ENCODE measurements at places on chromosomes 16 and 17. TPM values are rescaled to one million over a fixed set of nuclear protein-coding genes. Genes with fewer than 3 reads are reported as not detected.

DNA sequence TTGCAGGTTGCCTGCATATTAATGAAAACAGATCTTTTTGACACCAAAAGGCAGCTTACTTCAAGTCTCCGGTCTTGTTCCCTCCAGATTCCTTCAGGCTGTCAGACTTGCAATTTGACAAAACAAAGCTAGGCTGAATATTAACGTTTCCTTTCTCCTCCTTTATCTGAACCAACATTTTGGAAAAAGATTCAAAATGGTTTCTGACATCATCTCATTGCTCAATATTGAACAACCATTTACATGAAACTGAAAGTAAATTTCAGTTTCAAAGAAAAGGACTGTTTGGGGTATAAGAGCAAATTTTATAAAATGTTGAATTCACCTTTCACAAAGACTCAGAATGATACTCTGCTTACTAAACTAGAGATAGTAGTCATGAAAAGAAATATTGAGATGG is 521.8 kb downstream of the KCNJ2 start:
- no peak for DNase-seq

- DNase-seq, result peak; percentile 9
These were observed 27.8 kb upstream of the INTS2 start for GRCh38 chr17:61955619-61956018.

- no peak for DNase-seq
These were observed 30.8 kb downstream of the B9D1 start for GRCh38 chr17:19331543-19332245.

- no peak for DNase-seq
These were observed 11.5 kb upstream of the ZNF747 start for GRCh38 chr16:30546115-30546514.

- DNase-seq, result peak; percentile 97
These were observed 4.7 kb upstream of the CDH15 start for GRCh38 chr16:89166696-89167424.

GRCh38 chr17:67625971-67626370 is 91.8 kb upstream of the NOL11 start:
- no peak for DNase-seq

DNA sequence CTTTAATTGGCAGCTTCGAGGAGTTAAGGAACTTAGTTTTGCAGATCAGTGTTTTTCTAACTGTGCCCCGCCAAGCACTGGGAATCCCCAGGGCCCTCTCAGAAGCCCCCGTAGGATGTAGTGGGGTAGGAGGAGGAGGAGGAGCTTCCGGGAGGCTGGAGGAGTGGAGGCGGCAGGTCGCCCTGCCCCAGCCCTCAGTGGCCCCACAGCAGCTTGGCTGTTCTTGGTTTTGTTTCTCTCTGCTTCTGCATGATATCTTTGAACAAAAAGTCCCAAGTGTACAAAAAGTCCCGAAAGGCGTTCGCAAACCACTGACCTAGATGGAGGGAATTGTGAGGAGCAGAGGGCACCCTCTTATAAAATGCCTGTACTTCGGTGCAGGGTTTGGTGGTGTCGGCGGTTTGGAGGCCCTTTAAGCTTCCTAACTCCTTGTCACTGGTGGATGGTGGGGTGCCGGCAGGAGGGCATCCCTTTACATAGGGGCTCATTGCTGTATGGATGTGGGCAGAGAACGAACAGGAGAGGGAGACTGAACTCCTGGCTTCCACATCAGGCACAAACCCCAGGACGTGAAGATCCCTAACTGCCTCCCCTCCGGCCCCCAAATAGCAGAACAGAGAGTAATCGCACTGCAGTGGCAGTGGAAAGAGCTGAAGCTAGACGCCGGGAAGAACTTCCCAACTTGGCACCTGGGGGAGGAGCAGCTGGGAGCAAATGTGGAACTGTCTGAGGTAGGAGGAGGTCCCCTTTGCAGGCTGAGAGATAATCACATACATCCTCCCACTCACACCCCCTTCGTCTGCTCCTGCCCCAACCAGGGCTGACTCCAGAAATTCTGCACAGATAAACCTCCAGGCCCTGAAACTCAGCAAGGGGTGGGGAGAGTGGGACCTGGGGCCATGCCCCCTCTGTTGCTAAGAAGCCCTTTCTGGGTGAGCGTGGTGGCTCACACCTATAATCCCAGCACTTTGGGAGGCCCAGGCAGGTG is 20.1 kb downstream of the EPOP start:
- no peak for DNase-seq

DNA sequence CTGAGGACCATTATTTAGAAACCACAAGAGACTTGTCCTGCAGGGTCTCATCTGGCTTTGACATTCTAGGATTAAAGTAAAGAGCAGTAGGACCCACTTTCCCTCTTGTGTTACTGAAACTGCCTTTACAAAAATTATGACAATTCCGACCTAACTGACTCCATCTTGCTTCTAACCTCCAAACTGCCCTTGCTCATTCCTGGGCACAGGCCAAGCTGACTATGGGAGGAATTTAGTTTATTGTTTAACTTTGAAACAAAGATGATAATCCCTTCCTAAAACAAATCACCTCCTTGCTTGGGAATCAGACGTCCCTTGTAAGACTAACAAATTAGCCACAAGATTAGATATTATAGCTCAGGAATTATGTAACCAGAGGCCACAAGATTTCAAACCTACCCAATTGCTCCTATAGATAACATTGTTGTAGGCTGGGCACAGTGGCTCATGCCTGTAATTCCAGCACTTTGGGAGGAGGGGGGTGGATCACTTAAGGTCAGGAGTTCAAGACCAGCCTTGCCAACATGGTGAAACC is 87.0 kb upstream of the FBXO47 start:
- DNase-seq, result no peak

GRCh38 chr17:12918142-12918541 is 99.7 kb downstream of the ELAC2 start:
- DNase-seq, result no peak

- DNase-seq, result no peak
These were observed 13.4 kb upstream of the SMIM36 start for GRCh38 chr17:55524440-55525220.

- no peak for DNase-seq
These were observed 33.1 kb upstream of the CRISPLD2 start for GRCh38 chr16:84786605-84787262.

- DNase-seq, result no peak
These were observed 225.4 kb upstream of the NLRP1 start for GRCh38 chr17:5809580-5810188.

DNA sequence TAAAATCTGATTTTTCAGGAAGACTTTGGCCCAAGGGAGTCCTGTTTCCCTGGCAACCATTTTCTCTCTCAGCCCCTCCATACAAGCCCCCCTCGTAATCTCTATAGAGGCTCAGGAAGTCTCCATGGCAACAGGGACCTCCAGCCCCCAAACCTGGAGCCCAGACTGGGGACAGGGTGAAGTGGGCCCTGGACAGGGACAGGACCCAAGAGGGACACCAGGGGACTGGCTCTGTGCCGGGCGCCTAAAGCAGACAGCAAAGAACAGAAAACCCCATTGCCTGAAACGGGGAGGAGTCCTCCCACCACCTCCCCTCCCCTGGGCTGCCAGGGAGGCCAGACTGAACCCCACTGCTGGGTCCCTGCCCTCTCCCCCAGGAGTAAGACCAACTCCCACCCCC is 40.6 kb downstream of the CPNE2 start:
- DNase-seq, result no peak

- DNase-seq, result no peak
These were observed 5.1 kb upstream of the KRT16 start for GRCh38 chr17:41617698-41618097.

DNA sequence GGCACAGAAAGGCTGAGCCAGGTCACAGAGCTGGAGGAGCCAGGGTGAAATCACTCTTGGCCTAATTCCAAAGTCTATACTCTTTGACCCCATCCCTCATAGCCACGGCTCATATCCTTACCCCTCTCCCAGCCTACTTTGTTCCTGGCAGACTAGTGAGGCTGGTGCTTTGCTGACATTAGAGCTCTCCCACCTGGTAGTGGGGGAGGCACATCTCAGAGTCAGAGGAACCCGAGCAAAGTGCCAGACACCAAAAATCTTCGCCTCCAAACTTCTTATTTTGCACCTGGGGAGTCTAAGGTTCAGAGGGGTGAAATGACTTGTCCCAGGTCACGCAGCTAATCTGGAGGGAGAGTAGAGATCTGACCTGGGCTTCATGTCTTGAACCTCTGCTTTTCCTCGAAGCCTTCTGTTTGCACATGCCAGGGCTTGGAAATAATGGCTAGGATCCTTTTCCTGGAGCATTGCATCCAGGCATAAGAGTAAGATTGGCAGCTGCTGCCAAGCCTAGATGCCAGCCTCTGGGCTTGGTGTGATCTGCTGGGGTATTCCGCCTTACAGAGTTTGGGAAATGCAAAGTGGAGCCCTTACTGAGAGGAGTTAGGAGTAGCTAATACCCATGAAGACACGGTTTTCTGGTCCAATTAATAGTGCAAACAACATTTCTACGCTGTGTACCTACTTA is 126.9 kb downstream of the SPACA3 start:
- DNase-seq, result no peak

DNA sequence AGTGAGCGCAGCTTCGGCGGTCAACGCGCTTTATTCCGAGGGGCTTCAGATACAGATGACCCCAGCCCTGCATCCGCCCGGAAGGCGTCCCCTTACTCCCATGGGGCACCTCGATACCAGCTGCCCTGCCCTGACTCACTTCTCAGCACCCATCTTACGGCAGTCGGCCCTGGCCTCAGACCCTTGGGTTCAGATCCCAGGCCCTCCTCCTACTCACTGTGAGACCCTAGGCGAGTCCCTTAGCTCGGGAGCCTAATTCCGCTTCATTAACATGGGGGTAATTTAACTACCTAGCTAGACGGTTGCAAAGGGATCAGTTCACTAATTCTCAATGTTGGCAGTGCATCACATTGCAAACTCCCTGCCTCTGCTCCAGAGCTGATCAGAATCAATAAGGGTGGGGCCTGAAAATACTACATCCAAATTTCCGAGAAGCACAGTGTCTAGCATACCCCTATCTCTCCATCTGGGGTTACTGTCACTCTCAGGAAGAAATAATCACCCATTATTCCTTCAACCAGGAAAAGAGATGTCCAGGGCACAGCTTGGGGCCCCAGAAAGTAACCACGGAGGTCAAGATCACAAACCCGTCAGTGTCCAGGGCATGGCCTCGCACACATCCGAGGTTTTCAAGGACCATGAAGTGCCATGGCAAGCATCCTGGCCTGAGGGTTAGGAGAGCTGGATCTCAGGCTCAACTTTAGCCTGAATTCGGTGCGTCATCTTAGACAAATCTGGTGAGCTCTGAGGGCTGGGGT is 415 bp upstream of the FLOT2 start:
- peak; percentile 91 for DNase-seq

DNA sequence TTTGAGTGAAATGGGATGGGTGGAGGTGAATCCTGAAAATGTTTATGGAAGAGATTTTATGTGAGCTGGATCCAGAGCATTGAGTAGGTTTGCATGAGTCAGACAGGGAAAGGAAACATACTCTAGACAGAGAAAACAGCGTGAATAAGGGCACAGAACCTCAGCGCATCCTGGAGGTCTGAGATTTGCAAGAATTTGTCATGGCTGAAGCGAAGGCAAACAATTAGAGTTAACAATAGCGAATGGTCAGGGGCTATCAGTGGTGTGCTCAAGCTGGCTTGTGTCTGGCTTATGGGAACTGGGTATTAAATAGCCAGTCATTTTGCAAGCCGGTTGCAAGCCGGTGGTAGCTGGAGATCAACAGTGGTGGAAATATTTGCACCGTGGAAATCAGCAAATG is 36.4 kb downstream of the MAP2K6 start:
- DNase-seq, result no peak

DNA sequence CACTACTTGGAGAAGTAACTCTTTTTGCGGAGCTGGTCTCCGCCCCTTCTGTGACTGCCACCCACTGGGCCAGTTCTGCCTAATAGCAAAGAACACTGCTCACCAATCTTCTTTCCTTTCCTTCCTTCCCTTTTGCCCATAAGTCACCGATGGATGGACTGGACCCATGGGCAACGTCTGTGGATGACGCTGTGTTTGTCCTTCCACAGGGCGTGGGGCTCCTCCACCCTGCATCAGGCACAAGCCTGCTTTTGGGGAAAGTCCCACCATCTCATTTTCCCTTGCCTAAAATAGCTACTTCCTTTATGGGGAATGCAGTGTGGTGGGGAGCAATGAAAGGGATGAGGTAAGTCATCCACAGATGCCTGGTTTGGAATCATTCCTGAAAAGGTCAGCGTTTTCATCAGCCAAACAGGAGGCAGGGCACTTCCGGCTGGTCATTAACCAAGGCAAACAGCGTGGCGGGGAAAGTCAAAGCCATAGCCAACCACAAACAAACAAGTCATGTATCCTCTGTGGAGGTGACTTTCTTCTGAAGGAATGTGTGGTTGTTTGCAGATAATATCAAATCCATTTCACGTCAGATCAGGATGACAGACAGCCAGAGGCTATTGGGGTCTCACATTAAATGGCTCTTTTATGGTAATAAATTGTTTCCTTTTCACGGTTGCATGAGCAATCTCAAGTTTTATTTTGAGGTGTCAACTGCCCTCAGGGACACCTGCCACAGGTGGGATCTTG is 30.7 kb upstream of the MED9 start:
- peak; percentile 98 for DNase-seq

DNA sequence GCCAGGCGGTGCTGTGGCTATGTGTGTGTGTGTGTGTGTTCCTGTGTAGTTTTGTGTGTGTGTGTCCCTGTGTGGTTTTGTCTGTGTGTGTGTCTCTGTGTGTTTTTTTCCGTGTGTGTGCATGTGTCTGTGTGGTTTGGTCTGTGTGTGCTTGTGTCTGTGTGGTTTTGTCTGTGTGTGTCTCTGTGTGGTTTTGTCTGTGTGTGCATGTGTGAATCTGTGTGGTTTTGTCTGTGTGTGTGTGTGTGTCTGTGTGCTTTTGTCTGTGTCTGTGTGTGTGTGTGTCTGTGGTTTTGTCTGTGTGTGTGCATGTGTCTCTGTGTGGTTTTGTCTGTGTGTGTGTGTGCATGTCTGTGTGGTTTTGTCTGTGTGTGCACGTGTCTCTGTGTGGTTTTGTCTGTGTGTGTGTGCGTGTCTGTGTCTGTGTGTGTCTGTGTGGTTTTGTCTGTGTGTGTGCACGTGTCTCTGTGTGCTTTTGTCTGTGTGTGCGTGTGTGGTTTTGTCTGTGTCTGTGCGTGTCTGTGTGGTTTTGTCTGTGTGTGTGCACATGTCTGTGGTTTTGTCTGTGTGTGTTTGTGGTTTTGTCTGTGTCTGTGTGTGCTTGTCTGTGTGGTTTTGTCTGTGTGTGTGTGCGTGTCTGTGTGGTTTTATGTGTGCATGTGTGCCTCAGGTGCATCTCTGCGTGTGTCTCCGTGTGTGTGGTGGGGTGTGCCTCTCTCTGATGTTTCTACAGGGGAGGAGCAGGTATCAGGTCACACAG is 62.3 kb downstream of the ZDHHC7 start:
- peak; percentile 32 for DNase-seq

The GRIN2A gene
- total RNA-seq, result 1.5 TPM

The IKZF3 gene
- not detected for total RNA-seq

The CCL13 gene
- not detected for total RNA-seq

The WNK4 gene
- under 0.01 TPM for total RNA-seq

The KRTAP1-5 gene
- total RNA-seq, result 31.8 TPM

The ABAT gene
- total RNA-seq, result 6.5 TPM
